ENCODE measurements at places on chromosomes 11 and 22. TPM values are rescaled to one million over a fixed set of nuclear protein-coding genes. Genes with fewer than 3 reads are reported as not detected.

DNA sequence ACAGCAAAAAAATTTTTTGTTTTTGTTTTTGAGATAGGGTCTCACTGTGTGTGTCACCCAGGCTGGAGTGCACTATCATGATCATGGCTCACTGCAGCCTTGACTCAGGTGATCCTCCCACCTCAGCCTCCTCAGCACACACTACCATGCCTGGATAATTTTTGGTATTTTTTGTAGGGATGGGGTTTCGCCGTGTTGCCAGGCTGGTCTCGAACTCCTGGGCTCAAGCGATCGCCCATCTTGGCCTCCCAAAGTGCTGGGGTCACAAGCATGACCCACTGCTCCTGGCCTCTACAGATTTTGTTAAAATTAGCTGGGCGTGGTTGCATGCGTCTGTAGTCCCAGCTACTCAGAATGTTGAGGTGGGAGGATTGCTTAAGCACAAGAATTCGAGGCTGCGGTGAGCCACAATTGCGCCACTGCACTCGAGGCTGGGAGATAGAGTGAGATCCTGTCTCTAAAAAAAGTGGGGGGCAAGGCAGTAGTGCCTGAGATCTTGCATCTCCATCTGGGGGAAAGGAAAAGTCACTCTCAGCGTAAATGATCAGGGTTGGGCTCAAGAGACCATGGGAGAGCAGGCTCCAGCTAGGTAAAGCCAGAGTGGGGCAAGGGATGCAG, 10.6 kb upstream of the DGKZ start:
- no peak for DNase-seq

DNA sequence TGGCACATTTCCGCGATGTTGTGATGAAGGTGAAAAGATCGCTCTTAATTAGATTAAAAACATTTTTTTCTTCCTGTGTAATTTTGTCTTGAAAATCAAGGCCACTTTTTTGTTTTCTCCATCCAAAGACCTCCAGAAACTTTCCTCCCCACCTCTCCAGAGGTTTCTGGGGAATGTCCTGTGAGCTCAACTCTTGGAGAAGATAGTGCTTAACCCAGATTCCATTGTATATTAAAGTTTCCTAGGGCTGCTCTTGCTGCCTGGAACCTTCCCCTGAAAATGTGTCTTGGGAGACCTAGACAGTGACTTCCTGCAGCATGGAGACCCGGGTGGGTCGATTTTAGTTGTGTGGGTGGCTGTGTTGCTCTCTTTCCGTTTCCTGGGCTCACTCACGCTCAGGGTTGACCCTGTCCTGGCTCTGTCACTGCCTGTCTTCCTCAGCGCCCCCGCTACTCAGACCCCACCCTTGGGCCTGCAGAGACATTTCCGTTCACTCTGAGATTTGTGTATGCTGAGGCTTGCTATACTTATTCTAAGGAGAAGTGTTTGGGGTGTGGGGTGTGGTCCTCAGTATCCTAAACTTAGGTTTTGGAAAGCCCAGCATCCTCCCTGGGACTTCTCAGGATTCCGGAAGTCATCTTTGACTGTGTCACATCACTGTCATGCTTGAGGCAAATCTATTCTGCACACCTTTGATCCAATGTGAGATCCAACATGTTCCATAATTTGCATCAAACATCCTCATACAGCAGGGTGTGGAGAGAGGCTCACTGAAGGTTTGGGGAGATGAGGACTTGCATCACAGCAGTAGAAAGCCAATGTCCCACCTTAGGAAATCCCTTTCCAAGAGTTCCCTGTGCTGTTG, 47.2 kb downstream of the KCNQ1OT1 start:
- DNase-seq = no peak

DNA sequence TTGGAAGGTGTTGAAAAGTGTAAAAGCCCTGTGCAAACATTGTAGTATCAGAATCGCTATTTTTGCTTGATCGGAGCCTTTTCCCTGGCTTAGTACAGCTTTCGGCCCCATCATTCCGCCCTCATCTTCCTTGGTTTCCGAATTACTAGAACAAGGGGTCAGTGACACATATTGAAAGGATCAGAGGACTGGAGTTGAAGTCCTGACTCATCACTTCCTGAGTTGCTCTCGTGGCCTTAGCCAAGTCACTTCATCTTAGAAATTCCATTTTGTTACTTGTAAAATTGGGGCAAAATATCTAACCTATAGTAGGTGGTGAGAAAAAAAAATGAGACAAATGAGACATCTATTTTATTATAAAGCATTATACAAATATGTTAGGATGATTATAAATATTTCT, 375.0 kb downstream of the NTM start:
- no peak for DNase-seq

GRCh38 chr11:64900774-64901173, 16.2 kb downstream of the ATG2A start:
- DNase-seq = no peak

The OR10D3 gene
- total RNA-seq = not detected

The OR5D18 gene
- not detected for total RNA-seq

The DNAJB13 gene
- total RNA-seq = not detected

The SPON1 gene
- total RNA-seq = 0.68 TPM

The OR52E4 gene
- not detected for total RNA-seq

GRCh38 chr22:24965822-24966626, 13.5 kb downstream of the KIAA1671 start:
- DNase-seq = peak; percentile 95

The OR11H1 gene
- total RNA-seq = not detected

DNA sequence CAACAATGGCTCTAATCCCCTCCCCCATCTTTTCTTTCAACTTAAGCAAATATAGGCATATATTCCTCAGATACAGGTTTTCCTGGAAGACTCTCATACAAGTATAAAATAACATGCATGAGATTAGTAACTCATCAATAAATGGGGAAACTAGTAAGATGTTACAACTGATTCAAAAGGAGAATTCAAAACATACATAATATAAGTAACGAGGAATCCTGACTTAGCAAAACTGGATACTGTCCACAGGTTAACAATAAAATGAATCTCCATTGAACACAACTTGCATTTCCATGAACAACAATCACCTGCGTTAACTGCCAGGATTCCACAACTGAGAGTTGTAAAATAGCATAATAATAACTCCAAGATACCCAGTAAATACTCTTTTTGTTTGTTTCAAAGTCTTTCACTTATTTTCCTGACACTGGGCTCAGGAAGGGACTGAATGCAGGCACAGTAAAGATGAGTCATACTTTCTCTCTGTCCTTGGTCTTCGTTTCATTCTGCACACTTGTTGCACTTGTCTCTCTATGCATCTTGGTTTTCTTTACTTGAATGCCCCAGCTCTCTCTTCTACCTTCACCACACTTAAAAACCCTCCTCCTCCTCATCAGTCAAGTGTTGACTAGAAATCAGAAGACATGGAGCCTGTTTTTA, 8.1 kb downstream of the APIP start:
- no peak for DNase-seq

The PTPRCAP gene
- 2.2 TPM for total RNA-seq

DNA sequence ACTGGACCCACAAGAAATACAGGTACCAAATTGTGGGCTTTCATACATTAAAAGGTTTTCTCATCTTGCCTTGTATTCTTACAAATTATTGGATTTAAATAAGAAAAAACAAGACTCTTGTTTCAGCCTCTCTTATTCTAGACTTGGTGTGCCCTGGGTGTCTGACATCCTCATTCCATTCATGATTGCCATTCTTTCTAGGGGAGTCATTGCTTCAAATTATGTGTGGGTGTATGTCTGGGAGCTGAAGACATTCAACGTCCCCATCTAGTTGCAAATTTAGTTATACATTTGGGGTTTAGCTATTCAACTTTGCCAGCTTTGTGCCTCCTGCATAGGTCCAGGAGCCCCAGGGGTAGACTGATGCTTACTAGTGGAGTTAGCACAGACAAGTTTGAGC, 18.1 kb downstream of the MAML2 start:
- DNase-seq = no peak

The LARGE2 gene
- 2.9 TPM for total RNA-seq

GRCh38 chr11:95739108-95739938, 50.3 kb downstream of the FAM76B start:
- no peak for DNase-seq

DNA sequence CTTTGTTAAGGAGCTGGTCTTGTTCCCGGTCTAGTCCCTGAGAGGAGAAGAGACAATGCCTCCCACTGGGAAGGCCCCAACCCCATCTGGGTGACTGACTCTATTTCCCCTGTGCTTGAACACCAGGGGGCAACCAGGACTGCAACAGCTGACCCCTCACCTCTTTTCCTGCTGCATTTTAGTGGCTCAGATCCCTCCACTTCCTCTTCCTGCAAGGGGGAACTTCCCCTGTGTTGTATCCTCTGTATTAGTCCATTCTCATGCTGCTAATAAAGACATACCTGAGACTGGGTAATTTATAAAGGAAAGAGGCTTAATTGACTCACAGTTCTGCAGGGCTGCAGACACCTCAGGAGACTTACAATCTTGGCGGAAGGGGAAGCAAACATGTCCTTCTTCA, 84.3 kb upstream of the LMO1 start:
- no peak for DNase-seq

GRCh38 chr11:2731130-2732125, 31.6 kb upstream of the KCNQ1OT1 start:
- DNase-seq = no peak

The P2RY2 gene
- 6.0 TPM for total RNA-seq

The C22orf31 gene
- not detected for total RNA-seq

GRCh38 chr11:86478348-86478747, 103.7 kb downstream of the CCDC81 start:
- no peak for DNase-seq

GRCh38 chr22:27331526-27332281, 469.9 kb downstream of the MN1 start:
- DNase-seq = no peak

The MEI1 gene
- total RNA-seq = 0.53 TPM

- no peak for DNase-seq
These were observed 50.1 kb downstream of the CHST1 start for GRCh38 chr11:45615182-45615792.

DNA sequence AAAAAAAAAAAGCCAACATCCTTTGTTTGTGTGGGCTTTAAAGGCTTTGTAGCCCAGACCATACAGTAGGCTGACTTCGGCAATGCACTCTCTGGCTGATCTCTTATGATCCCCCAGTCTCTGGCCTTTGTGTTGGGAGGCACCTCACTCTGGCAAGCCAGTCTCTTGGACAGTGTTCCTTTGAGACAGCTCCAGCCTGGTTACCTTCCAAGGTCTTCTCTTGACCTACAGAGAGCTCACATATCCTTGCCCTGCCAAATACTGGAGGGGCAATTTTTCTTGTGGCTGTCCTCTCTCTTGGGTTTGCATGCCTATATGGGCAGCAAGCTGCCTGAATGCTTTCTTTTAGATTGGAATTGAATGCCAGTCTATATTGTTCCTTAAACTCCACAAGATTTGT, 69.8 kb downstream of the SESN3 start:
- DNase-seq = no peak

- DNase-seq = no peak
These were observed 98.6 kb upstream of the SYT13 start for GRCh38 chr11:45384711-45385241.

DNA sequence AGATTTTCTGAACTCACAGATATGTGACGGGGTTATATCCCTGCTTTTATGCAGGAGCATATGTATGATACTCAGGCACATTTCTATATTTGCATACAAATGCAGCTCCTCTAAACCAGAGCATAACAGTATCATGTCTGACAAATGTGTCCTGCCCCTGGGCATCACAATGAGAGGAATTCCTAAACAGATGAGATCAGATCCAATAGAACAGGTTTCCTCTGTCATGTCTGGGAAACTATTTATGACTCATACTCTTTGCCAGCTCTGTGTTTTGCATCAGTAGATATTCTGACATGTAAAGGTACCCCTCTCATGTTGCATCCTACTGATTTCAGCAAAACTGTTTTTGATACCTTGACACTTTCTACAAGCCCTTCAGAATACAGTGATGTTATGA, 29.4 kb downstream of the SYT9 start:
- DNase-seq = no peak

Measured in left lobe of liver (tissue), 2 donors.